BJ (cell line): ENCODE measurements at places on chromosomes 4 and X. TPM values are rescaled to one million over a fixed set of nuclear protein-coding genes. Genes with fewer than 3 reads are reported as not detected.
A peak's percentile ranks its signal among the peaks of the same experiment; 100 is the strongest.

- DNase-seq = no peak
Measured at GRCh38 chr4:37066159-37066558, 178.4 kb upstream of the NWD2 start.

GRCh38 chr4:2220016-2220630 lies 21.8 kb downstream of the HAUS3 start:
- DNase-seq = no peak

- peak; percentile 52 for DNase-seq
Measured at GRCh38 chr4:182062936-182063335, 180.3 kb upstream of the TENM3 start.

GRCh38 chr4:83782591-83782990 lies 246.7 kb downstream of the GPAT3 start:
- no peak for DNase-seq

DNA sequence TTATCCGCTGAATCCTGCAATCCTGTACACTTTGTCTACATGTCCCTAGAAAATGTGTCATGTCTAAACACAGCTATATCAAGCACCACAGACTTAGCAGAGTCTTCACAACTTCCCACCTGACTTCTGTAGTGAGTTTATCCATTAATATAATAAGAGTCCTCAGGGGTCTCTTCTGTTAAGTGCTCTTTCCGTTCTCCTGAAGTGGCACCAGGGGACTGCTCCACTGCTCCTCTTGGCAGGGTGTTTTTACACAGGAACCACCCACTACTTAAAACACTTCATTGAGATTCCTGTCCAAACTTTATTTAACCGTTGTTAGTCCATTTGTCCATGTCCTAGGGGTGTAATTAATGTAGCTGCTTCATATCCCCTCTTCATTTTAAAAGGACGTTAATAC lies 1000.4 kb downstream of the STPG2 start:
- no peak for DNase-seq

DNA sequence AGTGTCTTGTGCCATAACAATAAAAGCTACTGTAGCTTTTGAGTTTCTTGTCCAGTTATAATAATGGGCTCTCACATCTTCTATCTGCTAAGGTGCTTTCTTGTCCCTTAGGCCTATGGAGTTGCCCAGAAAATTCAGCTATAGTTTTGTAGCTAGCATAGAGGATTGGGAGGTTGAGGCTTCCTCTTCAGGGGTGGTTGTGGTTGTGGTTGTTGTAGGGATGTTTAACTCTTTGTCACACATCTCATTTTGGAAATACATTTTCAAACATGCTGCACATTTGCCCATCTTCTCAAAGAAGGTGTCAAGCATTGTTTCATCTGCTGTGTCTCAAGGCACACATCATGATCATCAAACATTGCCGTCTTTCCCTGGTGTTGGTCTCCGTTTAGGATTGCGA lies 65.0 kb downstream of the ATXN3L start:
- no peak for DNase-seq

- DNase-seq = no peak
Measured at GRCh38 chr4:65645185-65645584, 25.1 kb downstream of the EPHA5 start.

DNA sequence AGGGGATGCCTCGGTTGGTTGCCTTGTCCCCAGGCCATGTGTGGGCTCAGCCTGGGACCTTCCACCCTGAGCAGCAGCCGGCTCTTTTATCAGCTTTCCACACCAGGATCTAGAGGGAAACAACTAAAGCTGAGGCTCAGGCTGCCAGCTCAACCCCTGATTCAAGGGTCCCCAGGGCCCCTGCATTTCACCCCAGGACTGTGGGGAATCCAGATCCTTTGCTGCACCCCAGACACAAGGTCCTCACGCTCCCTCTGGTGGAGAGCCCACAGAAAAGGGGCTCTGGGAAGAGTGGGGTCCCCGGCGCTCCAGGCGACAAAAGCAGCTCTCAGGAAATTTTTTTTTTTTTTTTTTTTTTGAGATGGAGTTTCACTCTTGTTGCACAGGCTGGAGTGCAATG lies 64.3 kb downstream of the ZFYVE28 start:
- no peak for DNase-seq

GRCh38 chr4:69524706-69525105 lies 29.0 kb upstream of the UGT2B4 start:
- DNase-seq = no peak

DNA sequence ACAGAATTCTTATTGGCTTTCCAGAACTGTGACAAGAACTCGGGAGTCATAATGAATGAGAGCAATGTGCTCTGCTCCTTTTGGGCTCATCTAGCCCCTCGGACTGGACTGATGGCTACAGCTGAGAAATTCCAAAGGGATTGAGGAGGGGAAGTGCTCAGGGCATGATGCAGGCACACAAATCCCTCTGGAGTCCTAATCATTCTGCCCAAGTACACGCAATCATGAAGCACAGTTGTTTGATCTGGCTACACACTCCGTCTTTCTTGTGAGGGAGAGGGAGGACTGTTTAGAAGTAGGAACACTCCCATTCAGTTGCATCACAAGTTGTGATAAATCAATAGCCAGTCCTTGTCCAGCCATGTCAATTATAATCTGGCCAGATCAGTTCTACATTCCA lies 237.5 kb downstream of the COL25A1 start:
- no peak for DNase-seq

DNA sequence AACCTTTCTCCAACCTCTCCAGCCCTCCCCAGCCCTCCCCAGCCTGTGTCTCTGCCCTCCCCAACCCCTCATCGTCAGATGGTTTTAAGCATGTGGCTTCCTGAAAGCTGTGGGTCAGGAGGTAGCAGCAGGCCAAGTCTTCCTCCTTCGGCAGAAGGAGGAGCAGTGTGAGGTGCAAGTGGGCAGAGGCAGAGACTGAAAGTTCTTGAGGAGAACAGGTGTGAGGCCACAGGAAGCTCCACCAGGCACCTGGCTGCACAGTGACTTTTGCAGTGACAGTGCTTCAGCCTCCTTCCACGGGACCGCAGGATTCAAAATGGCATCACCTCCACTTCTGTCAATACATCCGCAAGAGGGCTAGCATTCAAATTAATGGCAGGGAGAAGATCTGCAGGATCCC lies 203.9 kb upstream of the LEF1 start:
- no peak for DNase-seq

- no peak for DNase-seq
Measured at GRCh38 chr4:101289306-101289705, 58.0 kb downstream of the PPP3CA start.

DNA sequence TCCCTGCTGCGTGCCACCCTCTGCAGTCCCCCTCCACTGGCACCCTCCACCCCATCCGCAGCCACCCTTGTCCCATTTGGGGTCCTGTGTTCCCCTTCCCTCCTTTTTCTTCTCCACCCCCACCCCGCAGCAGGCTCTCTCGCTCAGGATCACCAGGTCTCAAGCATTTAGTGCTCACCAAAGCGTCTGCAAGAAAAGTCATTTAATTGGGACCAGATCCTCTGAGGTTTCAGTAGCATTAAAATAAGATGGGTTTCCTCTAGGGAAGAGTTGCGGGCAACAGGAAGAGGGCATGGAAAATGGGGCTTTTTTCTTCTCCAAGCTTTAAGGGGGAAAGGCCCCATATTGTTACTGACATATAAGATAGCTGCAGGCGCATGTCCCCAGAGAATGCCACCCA lies 4.9 kb upstream of the HAUS7 start:
- no peak for DNase-seq

GRCh38 chr4:14743601-14744000 lies 258.7 kb upstream of the CPEB2 start:
- no peak for DNase-seq

- no peak for DNase-seq
Measured at GRCh38 chr4:8648296-8648695, 55.7 kb downstream of the CPZ start.

- no peak for DNase-seq
Measured at GRCh38 chr4:139834226-139834662, 168.6 kb downstream of the MGST2 start.

GRCh38 chr4:94116842-94117241 lies 90.8 kb upstream of the SMARCAD1 start:
- no peak for DNase-seq

- no peak for DNase-seq
Measured at GRCh38 chr4:161696944-161697343, 466.9 kb downstream of the FSTL5 start.

- DNase-seq = no peak
Measured at GRCh38 chr4:63526251-63526650, 883.0 kb downstream of the TECRL start.

GRCh38 chr4:163878336-163879121 lies 384.0 kb downstream of the TMA16 start:
- DNase-seq = no peak

DNA sequence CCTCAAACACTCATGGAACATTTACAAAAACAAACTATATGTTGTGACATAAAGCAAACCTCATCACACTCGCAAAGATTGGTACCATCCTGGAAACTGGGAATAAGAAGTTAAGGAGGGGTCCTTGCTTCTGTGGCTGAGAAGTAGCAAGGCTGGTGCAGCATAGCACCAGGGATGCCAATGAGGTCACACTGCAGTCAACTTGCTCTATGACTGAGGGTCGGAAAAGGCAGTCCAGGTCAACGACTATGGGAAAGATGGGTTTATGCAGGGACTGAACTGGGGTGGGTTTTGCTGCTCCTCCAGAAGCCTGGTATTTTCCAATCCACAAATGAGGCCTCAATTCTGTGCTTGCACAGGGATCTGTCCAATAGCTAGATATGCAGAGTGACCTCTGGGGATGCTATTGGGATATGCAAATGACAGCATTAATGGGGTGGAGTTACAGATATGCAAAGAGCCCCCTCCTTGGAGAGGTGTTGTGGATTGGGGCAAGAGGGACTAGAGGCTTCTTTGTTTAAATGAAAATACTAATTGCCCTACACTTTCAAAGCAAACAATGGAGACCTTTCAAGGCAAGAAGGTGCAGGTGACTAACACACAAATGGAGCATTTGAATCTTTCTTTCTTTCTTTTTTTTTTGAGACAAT lies 7.2 kb upstream of the IL13RA1 start:
- no peak for DNase-seq

GRCh38 chr4:113006632-113007031 lies 42.8 kb upstream of the ANK2 start:
- no peak for DNase-seq

The YY2 gene
- polyA plus RNA-seq = 0.60 and 0.83 TPM in 2 replicates

The SLBP gene
- polyA plus RNA-seq = 36.9 and 56.7 TPM in 2 replicates

The ITIH6 gene
- polyA plus RNA-seq = not detected in 2 replicates

The TMPRSS11A gene
- polyA plus RNA-seq = not detected in 2 replicates

The PARM1 gene
- polyA plus RNA-seq = 0.01 and 0.02 TPM in 2 replicates
